Stimulated activated CD4-positive, alpha-beta T cell treated with anti-CD3 and anti-CD28 coated beads, TNF-alpha, amount 100 ng/mL, for 4 hours (primary cell): ENCODE measurements at places on chromosomes 3 and 15.

GRCh38 chr3:56869157-56869889 lies 67.6 kb upstream of the ARHGEF3 start:
- DNase-seq, result no peak

- no peak for DNase-seq
These were observed 121.6 kb downstream of the OPA1 start for GRCh38 chr3:193714523-193715137.

- no peak for DNase-seq
These were observed 33.7 kb downstream of the HCN4 start for GRCh38 chr15:73335026-73335425.

DNA sequence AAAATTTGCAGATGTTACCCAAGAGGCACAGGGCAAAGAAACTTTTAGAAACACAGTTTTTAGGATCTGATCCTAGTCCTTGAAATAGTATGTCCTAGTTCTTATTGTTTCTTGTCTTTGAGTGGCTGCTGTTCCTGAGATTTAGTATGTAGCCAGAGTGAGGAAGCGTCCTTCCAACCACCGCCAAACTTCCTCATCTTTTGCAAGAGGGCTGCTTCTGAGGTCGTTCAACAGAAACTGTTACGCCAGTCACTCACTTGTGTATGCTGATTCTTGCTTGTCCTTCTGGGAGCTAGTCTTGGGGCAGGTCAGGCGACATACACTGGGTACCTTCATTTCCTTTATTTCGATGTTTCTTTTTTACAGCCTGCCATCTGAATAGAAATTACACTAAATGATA lies 577.3 kb upstream of the ZNF717 start:
- no peak for DNase-seq

DNA sequence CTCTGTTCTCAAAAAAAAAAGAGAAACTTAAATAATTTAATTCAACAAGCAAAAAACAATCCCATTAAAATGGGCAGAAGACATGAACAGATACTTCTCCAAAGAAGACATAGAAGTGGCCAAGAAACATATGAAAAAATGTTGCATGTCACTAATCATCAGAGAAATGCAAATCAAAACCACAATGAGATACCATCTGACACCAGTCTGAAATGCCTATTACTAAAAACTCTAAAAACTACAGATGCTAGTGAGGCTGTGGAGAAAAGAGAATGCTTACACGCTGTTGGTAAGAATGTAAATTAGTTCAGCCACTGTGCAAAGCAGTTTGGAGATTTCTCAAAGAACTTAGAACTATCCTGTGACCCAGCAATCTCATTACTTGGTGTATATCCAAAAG lies 382.9 kb downstream of the OTOL1 start:
- no peak for DNase-seq

- DNase-seq, result no peak
These were observed 33.4 kb upstream of the PLAAT1 start for GRCh38 chr3:193207290-193208273.

DNA sequence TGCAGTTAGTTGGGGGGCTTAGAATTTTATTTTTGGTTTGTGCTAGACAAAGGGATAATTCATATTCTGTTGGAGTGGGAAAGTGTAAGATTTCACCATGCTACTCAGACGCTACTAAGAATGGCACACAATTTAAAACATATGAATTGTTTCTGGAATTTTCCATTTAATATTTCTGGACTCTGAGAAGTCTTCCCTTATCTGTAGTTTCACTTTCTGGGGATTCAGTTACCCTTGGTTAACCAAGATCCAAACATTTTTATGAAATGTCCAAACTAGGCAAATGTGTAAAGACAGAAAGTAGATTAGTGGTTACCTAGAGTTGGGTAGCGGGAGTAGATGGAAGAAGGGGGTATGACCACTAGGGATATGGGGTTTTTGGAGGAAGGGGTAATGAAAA lies 53.1 kb downstream of the TCF12 start:
- no peak for DNase-seq

DNA sequence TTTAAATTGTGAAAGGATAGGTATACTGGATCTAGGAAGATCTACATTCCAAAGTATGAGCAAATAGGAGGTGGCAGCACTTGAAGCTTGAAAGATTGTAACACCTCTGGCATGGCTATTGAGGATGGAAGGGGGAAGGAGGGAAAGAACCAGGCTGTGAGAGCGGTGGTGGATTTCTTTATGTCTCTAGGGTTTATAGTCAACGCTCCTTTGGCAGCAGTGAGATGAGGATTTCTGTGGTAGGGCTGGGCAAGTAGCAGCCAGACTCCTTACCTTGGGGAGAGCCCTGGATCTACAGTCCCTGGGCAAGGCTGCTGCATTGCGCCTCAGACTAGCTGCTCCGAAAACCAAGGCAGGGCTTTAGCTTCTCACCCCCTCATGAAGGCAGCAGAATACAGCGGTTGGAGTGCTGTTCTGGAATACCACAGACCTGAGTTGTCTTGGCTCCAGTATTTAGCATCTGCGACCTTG lies 53.2 kb downstream of the MEF2A start:
- DNase-seq, result no peak
